GM23248 (cell line): ENCODE measurements at places on chromosomes 11 and 22. TPM values are rescaled to one million over a fixed set of nuclear protein-coding genes. Genes with fewer than 3 reads are reported as not detected.

DNA sequence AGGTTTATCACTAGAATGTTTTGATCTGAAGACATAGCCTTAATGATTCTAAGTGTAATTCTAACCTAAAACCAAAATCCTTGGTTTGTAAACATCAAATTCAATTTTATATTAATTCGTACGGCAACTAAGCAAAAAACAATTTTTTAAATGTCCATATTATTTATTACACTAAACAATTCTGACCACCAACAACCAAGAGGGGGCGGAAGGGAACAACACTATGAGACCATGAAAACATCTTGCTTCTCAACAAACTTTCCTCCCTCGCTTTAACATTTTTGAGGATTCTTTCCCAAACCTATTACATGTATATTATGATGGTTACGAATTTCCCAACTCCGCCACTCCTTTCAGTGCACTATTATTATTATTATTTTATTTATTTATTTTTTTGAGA lies 6.5 kb upstream of the UCP2 start:
- DNase-seq, result no peak

DNA sequence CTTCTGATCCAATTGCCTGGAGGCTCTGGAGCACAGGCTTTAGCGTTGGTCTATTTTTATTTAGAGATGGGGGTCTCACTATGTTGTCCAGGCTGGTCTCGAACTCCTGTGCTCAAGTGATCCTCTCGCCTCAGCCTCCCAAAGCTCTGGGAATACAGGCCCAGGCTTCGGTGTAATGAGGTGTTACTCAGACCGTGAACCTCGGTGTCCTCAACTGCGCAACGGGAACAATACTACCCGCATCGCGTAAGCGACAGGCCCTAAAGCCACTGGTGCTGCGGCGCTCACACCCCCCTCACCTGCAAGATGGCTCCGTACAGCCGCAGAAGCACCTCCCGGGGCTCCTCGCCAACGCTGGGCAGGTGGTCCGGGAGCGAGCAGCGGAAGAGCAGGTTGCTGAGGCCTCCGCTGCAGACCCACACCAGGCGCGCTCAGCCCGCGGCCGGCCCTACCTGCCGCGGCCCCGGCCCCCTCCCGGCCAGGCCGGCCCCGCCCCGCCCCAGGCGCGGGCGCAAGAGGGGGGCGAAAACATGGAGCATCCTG lies 628 bp downstream of the CHKB start:
- peak; percentile 55 for DNase-seq

- DNase-seq, result peak; percentile 61
Measured at GRCh38 chr11:96741068-96741467, 351.3 kb downstream of the JRKL start.

DNA sequence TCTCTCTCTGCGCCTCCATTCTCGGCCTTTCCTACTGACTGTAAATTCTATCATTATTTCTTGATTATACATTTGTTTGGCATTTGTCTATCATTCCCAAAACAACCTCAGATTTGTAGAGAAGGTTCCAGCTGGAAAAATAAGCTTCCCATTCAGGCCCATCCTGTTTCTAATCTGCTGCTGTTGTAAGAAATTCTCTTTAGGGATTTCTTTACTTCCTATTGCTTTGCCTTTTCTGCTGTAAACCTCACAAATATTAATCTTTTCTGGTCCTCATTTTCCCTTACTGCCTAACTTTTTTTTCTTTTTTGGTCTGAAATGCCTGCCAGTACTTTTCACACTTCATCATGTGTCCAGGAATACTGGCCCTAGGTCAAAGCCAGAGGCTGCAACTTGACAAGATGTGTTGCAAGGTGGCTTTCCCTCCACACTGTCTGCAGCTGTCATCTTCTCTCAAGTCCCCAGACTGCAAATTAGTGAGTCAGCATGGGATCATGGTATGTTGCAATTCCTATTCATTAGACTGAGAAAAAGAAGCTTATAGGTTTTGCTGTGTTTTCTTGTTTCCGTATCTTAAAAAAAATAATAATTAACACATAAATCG lies 858.7 kb upstream of the CHORDC1 start:
- peak; percentile 2 for DNase-seq

DNA sequence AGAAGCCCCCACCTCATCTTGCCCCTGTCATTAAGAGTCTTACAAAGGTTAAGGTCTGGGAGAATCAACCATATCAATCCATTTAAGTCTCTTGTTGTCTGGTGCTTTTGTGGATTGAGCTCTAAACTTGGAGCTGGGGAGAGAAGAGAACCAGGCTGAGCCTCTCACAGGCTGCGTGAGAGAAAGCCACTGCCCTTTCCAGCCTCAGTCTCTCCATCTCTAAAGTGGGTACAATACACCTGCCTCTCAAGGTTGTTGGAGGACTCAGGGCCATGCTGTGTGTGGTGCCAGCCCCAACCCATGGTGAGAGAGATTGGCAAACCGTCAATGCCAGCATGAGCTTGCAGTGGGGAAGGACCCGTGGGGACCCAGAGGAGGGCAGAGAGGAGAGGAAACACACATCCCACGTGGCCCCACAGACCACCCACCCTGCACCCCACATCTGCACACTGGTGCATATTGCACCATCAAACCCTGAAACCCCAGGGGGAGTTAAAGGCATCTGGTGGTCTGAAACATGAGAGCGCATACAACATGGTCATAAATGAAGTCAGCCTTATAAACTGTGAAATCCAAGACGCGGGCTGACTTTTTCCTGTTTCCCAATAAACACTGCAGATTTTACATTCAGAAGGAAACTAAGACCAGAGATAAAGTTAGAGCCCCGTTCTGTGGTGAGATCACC lies 27.5 kb upstream of the FBLN1 start:
- no peak for DNase-seq

Gene CNIH2
- 1.4 TPM in 1 of 2 replicates, not detected in the other for total RNA-seq

Gene ANKK1
- not detected in 2 replicates for total RNA-seq

Gene CCDC116
- 0.54 TPM in 1 of 2 replicates, not detected in the other for total RNA-seq

Gene PYGM
- total RNA-seq, result not detected in 2 replicates
